ENCODE measurements at places on chromosomes 6 and 20.

- no peak for DNase-seq
These were observed 20.1 kb upstream of the FAM83C start for GRCh38 chr20:35312318-35312717.

DNA sequence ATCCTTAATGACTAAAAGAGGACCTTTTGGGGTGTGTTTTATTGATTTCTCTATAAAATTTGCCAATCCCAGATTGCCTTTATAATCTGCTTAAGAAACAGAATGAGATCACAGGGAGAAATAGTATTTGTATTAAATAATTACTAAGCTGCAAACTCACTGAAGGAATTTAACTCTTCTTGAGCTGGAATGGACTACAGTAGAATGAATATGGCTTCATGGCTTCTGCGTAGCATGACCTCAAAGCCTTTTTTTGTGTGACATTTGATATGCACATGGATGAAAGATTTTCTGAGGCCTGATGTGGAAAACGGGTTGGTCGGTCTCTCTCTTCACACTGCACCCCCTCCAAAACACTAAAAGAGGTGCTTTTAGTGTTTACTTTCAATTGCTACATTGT is 115.9 kb downstream of the QKI start:
- DNase-seq = no peak

GRCh38 chr6:145715426-145715825 is 19.9 kb downstream of the EPM2A start:
- no peak for DNase-seq

GRCh38 chr6:38187811-38188590 is 368.5 kb downstream of the ZFAND3 start:
- no peak for DNase-seq

DNA sequence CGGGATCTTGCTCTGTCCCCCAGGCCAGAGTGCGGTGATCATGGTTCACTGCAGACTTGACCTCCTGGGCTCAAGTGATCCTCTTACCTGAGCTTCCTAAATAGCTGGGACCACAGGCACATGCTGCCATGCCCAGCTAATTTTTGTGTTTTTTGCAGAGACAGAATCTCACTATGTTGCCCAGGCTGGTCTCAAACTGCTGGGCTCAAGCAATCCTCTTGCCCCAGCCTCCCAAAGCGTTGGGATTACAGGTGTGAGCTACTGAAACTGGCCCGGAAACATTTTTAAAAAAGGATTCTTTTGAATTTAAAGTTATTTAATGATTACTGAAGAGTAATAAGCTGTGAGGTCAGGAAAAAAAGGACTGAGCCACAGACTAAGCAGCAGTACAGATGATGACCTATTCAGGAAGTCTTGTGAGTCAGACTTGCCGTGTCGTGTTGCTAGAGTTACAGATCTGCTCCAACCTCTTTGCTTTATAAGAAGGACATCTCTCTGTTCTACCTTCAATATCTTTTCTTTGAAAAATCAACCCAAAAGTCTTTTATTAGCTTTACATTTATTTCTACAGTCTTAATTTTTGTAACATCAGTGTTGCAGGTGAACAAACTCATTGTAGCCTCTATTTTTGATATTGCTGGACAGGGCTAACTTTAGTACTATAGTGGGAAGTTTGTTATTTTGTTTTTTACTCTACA is 108.7 kb downstream of the NCOA3 start:
- DNase-seq = peak; percentile 54

GRCh38 chr6:119343167-119343566 is 6.4 kb downstream of the MAN1A1 start:
- DNase-seq = no peak

GRCh38 chr6:162713974-162714780 is 13.4 kb downstream of the PRKN start:
- no peak for DNase-seq

GRCh38 chr6:76326871-76327270 is 254.4 kb upstream of the IMPG1 start:
- no peak for DNase-seq

DNA sequence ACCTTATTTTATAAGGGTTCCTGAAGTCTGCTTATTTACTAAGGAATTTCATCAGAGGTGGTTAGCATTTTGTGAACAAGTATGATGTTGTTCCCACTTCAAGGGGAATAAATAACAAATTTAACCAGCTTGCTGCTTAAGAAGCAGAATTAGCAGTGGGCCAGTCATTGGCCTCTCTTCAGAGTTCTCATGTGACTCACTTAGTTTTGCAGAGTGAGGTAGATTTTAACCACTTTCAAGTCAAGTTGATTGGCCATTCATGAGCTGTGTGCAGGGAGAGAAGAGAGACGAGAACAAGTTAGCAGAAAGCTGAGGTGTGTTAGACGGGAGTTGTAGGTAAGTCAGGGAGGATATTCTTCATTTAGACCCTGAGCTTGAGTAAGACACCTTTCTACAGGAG is 18.1 kb downstream of the TOP1 start:
- DNase-seq = no peak

DNA sequence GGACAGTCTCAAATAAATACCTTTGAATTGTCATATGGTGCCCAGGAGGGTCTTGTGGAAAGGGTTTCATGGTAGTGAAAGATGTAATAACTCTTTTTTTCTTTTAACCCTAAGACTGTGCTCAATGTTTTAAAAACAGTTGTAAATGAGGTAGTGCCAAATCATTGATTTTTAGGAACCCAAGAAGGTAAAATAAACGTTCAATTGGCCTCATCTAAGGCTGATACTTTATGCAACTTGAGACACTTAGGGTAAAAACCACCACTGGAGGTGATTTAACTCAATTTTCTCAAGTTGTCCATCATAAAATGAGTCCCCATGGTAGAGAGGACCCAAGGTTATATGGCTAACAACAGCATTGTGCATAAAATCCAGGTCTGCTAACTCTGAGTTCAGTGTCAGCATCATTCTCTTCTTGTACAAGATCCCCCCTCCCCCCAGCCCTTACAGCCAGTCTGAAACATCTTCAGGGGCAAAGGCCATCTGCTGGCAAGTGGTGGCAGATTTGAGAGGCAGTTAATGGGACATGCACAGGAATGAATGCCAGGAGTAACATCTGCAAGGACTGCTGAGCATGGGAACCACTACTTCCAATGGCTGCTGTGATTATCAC is 244.4 kb downstream of the GMPR start:
- DNase-seq = no peak

DNA sequence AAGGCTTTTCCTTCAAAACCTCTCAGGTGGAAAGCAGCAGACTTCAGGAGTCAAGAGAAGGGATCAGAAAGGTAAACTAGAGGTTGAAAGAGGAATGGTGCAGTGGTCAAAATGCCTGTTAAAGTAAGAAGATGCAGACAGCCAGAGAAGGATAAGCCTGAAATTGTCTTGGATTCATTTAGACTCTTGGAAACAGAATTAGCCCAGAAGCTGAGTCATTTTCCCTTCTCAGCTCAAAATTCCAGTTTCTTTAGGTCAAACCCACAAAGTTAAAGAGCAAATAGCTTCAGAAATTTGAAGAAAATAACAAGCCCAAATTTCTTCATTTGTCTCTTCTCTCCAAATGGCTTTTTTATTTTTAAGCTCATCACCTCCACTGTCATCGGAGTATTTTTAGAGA is 73.9 kb downstream of the DHX35 start:
- no peak for DNase-seq

DNA sequence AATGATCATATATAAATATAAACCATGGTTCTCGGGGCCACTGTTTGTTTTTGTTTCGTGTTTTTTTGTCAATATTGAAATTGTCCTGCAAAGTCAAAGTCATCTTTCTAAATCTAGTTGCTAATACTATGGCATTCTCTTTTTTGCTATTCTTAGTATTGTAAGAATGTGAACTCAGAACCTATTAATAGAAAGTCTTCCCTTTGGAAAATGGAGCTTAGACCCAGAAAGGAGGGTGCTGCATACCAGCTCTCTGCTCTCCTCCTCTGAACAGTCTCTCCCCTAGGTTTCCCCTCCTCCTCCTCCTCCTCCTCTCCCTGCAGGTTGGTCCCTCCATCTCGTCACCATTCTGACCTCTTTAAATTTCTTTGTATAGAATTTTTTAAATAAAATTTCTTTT is 150.4 kb upstream of the CCN2 start:
- DNase-seq = no peak

GRCh38 chr20:4896971-4897497 is 104.3 kb downstream of the SLC23A2 start:
- no peak for DNase-seq

- no peak for DNase-seq
These were observed 76.2 kb downstream of the CDH26 start for GRCh38 chr20:60034231-60035110.

DNA sequence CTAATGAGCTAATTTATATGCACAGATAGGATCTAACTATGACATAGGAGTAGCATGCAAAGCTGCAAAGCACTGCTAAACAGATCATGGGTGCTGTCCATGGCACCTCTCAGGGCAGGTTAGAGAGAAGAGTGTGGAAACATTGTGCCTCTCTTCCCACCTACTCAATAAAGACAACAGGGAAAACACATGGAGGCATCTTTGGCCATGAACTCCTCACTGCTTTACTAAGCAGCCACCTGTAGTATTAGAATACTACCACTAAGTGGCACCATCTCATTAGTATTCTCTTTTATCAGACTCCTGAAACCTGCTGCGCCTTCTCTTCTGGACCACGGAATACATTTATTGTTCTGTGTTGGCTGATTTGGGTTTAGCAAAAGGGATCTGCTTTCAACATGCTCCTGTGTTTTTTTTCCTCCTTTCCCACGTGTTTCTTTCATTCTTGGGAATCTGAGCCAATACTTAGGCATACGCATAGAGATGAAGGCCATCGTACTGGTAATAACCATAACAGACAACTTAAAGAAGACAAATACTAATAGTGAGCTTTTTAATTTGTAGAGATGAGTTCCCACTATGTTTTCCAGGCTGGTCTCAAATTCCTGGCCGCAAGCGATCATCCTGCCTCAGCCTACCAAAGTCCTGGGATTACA is 9.4 kb upstream of the HDDC2 start:
- no peak for DNase-seq

DNA sequence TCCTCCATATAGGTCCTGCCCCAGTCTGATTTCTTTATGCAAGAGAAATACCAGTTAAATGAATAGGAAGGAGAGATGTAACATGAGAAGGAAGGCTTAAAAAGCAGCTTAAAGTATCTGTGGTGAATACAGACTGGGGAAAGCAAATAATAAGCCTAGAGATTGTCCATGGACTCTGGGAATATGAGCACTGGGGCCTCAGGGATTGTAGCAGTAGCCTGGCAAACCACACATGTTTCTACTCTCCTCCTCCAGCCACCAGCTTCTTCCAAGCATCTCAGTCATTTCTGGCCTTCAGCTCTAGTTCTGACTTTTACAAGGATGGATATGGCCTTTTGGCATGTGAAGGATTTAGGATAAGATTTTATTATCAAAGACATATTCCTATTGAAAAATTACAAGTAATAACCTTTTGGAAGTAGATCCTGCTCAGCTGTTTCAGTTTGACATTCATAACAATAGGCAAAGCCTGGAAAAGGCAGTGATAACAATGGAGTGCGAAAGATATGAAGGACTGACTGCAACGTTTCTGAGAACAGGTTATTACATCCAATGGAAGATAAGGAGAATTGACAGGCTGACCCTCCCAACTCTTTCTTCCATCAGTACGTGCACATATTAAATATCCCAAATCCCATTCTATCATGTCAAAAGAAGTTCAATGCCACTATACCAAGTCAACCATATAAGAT is 41.6 kb downstream of the CYP39A1 start:
- no peak for DNase-seq

- no peak for DNase-seq
These were observed 1.9 kb downstream of the POU5F1 start for GRCh38 chr6:31168606-31169005.

DNA sequence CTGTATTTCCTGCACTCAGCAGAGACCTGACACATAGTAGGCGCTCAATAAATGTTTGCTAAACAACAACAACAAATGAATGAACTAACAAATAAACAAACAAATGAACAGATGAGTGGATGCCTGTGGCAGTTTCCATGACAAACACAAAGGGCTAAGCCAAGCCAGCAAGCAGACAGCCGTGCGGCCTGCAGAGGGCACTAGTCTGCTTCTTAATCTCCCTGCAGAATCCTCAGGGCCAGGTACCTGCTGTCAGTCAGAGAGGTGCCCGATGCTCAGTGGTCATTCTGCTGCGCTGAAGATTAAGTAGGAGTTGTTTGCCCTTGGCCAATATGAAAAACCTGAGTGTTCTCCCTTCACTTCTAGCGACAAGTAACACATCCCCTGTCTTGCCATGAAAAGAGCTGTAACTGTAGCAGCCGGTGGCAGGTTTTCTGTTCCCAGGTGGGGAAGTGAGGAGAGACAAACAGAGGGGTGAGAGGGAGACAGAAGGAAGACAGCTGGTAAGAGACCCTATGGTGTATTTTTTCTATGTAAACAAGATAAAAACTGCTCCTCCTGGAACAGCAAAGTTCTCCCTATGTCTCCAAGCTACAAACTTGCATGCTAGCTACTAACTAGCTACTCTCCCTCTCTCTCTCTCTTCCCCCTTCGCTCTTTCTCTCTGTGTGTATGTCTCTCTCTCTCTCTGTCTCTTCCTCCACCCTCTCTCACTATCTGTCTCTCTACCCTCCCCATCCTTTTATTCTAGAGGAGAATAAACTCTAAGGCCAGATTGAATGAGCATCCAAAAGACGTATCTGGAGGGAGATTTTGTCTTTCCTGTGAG is at the start of gene MC3R:
Gene MC3R (plus strand): TSS at position 779 of the 829 bp plus-strand sequence. CDS start 112 bp downstream, outside the sequence.
- DNase-seq = no peak

DNA sequence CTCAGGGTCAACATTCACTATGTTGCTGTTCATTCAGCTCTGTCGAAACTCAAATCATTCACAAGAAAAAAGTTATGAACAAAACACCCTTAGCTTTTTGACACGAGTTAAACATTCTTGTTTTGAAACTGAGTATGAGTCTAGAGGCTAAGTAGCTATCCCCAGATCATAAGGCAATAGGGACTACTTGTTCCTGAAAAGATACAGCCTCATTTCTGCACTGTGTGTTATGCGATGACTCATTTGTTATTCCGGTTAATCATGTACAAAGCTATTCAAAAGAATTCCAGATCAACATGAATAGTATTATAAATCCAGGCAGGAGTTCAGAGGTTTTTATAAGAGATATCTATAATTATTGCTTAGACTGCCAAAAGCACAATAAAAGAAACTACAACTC is 908.0 kb downstream of the QKI start:
- no peak for DNase-seq

GRCh38 chr6:9346923-9347322 is 911.6 kb upstream of the SLC35B3 start:
- DNase-seq = no peak

DNA sequence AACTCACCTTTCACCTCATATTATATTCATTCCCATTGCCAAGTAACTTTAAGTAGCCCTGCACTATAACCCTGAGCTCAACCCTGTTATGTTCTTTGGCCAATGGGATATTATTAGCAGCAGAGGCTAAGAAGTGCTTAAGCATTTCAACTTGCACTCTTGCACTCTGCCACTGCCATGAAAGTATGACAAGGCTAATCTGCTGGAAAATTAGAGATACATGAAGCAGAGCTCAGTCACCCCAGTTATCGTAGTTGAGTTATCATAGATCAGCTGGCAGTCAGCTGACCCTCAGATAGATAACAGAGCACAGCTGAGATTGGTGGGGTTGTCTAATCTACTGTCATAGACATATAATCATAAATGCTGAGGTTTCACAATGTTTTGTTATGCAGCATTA is 209.4 kb upstream of the RUNX2 start:
- DNase-seq = no peak

- no peak for DNase-seq
These were observed 38.1 kb upstream of the GCLC start for GRCh38 chr6:53582963-53583362.

GRCh38 chr6:112466373-112467151 is 119.4 kb downstream of the RFPL4B start:
- DNase-seq = no peak

- no peak for DNase-seq
These were observed 18.0 kb downstream of the MTHFD1L start for GRCh38 chr6:150883521-150883920.

Measured in stimulated activated CD4-positive, alpha-beta T cell treated with anti-CD3 and anti-CD28 coated beads, TNF-alpha, amount 100 ng/mL, for 1 hour (primary cell).